ENCODE measurements at places on chromosomes 5 and 9.
A peak's percentile ranks its signal among the peaks of the same experiment; 100 is the strongest.

GRCh38 chr9:130891688-130892476 is 4.7 kb downstream of the QRFP start:
- DNase-seq, result no peak

DNA sequence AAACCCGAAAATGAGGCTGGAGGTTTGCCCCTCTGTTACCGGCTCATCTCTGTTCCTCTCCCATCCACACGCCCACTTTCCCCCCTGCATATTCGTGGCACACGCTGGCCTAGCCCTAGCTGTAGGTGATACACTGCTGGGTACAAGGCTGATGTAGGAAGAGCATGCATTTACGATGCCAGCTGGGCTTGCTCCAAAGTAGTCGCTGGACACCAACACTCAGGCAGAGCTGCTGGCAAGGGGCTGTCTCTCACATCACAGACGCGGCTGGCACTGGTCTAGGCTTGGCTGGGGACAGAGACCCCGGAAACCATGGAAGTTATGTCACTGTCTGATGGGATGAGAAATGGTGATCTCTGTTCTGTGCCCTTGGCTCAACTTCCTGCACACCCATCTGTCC is 9.8 kb upstream of the PHYKPL start:
- DNase-seq, result no peak

DNA sequence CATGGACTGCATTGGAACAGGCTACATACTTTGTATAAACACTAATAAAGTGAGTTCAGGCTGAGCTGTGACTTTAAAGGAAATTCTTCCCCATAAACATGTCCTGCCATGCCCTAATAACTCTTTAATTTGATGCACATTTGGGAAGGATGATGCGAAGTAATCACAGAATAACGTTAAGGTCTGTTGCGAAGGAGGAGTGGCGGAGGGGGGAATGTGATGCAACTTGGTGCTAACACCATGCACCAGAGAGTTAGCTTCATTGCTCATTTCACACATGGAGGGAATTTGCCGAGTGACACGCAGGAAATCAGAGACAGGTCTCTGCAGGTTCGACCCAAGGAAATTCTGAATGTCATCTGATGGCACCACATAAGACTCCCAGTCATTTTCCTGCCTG is 32.9 kb downstream of the SLIT3 start:
- no peak for DNase-seq

DNA sequence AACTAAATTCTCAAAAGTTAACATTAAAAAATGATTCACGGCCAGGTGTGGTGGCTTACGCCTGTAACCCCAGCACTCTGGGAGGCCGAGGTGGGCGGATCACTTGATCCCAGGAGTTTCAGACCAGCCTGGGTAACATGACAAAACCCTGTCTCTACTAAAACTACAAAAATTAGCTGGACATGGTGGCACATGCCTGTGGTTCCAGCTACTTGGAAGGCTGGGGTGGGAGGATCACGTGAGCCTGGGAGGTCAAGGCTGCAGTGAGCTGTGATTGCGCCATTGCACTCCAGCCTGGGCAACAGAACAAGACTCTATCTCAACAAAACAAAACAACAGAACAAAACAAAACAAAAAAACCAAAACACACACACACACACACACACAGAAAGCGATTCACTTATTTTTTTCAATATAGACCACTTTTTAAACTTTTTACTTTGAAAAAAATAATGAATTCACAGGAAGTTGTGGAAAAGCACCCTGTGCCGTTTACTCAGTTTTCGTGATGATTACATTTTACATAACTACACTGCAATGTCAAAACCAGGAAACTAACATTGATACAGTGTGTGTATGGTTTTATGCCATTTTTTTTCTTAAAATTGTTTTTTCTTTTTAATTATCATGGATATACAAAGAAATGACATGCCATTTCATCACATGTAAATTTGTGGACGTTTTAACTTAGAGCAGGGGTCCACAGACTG is 73.7 kb downstream of the TENT4A start:
- DNase-seq, result no peak

- no peak for DNase-seq
These were observed 210.6 kb downstream of the MAPKAP1 start for GRCh38 chr9:125496313-125496834.

DNA sequence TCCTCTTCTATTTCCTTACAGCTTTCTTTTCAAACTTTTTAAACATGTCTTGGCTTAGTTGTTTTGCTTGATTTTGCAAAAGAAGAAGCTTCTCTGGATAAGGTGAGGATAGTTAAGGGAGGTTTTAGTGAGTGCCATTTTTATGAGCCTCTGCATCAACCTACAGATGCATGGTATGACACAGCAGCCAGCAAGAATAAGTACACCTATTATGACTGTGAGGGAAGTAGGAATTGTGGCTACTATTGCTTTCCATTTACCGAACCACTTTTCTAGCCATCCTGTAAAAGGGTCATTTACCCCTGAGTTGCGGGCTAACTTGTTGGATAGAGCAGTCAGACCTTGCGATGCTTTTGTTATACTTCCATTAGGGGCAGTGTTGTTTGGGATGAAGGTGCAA is 7.0 kb upstream of the TUT7 start:
- no peak for DNase-seq

DNA sequence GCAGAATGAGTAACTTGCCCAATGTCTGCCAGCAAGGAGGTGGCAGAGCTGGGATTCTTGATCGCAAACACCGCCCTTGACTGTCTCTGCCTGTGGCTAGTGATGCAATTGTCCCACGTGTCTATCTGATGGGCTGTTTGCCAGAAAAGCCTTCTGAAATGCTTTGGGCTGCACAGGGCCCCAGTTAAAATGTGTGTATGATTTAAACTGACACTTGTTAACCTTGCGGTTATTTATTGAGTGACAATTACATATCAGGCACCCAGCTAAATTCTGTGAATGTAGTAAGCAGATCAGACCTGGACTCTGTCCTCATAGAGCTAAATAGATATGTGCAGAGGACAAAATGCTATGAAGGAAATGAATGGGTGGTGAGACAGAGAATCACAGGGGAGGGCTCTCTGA is 11.6 kb upstream of the IL12B start:
- DNase-seq, result peak; percentile 77

GRCh38 chr9:93031629-93032430 is 26.7 kb upstream of the SUSD3 start:
- DNase-seq, result no peak

GRCh38 chr5:24963611-24964010 is 318.8 kb upstream of the CDH10 start:
- DNase-seq, result no peak

DNA sequence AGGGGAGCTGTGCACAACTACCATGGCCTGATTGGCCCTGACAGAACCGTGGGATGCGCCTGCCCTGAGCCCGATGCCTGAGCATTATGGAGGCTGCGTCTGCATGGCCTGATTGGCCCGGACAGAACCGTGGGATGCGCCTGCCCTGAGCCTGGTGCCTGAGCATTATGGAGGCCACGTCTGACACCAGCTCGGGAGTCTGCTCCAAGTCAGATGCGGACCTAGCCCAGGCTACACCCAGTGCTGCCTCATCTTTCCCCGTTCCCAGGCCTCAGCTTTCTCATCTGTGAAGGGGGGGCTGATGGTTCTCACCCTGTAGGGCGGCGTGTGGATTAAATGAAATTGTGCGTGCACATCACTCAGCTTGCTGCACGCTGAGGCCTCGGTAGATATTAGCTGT is 7.3 kb downstream of the CEP72 start:
- DNase-seq, result no peak

DNA sequence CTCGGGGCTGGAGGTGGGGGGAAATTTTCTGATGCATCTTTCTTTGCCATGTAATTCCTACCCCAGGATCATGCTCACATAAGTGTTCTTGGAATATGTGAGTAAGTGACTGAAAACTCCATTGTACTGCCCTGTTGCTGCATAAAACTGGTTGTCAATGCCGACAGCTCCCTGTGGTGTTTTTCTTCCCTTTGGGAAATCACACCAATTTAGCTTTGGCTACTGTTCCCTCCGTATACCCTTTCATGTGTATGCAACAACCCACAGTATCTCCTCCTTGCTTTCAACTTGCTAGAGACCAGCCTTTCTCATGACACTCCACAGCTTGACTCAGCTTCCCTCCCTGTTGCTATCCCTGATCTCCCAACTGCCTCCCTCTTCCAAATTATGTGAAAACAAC is 240.6 kb downstream of the TRIM32 start:
- DNase-seq, result no peak

- DNase-seq, result no peak
These were observed 71.6 kb upstream of the HSPB3 start for GRCh38 chr5:54383941-54384340.

DNA sequence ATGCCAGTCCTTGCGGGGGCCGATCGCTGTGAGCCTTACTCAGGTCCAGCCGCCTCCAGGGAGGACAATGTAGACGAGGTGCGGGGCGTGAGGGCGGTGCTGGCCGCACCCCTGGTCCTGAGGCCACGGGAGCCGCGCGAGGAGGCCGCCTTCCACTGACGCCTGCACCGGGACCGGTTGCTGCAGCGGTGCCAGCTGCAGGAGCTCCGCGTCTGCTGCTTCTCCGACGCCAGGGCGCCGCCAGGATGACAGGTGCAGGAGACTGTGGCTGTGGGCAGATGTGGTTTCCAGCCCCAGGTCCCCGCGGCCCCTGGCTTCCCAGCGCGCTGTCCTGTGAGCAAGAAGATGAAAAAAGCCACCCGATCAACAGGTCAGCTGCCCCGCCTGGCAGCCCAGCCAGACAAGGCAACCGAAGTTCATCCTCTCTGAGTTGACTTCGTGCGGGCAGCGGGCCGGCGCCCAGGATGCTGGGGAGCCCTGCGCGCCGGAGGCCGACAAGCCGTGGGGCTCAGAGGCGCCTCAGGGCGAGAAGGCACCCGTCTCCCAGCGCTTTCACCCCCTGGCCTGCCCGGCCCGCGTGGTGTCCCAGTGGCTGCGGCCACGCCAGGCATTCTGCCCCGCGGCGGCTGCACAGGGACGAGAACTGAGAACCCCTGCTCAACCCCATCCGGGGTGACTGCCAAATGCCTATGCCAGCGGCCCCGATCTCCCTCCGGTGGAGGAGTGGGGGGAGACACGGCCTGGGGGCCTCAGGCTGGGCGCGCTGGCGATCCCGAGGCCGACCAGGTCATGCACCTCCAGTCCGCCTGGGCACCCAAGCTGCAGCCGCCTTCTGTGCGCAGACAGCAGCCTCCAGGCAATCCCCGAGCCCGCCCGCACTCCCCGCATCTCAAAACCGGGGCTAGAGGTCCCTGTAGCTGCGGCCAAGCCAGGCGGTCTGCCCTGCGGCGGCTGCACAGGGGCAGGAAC is 43.4 kb upstream of the BICD2 start:
- no peak for DNase-seq

DNA sequence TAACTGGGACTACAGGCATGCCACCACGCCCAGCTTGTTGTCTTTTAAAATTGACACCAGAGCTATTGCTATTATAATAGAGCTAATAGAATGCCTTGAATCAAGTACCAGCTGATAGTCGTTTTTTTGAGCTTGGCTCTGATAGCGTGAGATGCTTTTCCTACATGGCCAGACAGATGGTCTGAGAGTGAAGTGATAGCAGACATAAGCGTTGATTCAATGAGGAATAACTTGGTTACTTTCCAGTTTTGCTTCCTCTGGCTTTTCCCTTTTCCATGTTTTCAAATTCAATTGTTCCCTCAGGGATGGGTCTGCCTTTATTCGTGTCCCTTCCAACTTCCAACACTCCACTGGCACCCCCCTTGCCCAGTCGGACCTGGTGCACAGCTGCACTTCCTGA is 15.4 kb downstream of the AGXT2 start:
- no peak for DNase-seq

Data from urothelium cell line (cell line).